Fibroblast of lung (primary cell): ENCODE measurements at places on chromosomes 13 and 19. TPM values are rescaled to one million over a fixed set of nuclear protein-coding genes. Genes with fewer than 3 reads are reported as not detected.

Gene RFPL4AL1
- total RNA-seq = not detected in 2 replicates

Gene SULT2A1
- not detected in 2 replicates for total RNA-seq

Gene TMEM59L
- total RNA-seq = 0.33 and 0.51 TPM in 2 replicates

Gene CEACAM4
- total RNA-seq = not detected in 2 replicates

Gene PCP2
- not detected in 2 replicates for total RNA-seq

Gene CYP4F8
- total RNA-seq = not detected in 2 replicates

Gene RNF225
- under 0.01 TPM in 1 of 2 replicates, not detected in the other for total RNA-seq

Gene MYH14
- total RNA-seq = not detected in 2 replicates
